ENCODE measurements at places on chromosomes 12 and 14.

- no peak for DNase-seq
These were observed 53.1 kb downstream of the TAOK3 start for GRCh38 chr12:118319627-118320026.

- no peak for DNase-seq
These were observed 219.0 kb downstream of the SPTSSA start for GRCh38 chr14:34243001-34243400.

DNA sequence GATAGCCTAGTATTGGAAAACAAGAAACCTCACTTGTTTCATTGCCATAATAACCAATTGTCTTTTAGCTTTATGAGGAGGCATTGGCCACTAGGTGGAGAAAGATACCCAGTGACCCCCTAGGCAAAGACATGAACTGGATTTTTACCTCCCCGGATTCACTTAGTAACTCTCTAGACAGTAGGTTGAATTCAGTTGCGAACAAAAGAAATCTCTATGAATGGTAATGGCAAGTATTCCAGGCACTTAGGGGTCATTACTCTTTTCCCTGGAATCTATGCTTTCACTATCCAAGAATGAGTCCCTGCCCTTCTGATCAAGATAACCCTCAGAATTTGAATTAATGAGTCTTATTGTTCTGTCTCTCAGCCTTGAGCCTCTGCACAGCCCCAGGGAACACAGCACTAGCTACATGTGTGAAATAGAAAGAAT lies 29.5 kb upstream of the RHOJ start:
- DNase-seq: no peak

GRCh38 chr14:100391724-100392123 lies 68.6 kb downstream of the SLC25A47 start:
- no peak for DNase-seq

DNA sequence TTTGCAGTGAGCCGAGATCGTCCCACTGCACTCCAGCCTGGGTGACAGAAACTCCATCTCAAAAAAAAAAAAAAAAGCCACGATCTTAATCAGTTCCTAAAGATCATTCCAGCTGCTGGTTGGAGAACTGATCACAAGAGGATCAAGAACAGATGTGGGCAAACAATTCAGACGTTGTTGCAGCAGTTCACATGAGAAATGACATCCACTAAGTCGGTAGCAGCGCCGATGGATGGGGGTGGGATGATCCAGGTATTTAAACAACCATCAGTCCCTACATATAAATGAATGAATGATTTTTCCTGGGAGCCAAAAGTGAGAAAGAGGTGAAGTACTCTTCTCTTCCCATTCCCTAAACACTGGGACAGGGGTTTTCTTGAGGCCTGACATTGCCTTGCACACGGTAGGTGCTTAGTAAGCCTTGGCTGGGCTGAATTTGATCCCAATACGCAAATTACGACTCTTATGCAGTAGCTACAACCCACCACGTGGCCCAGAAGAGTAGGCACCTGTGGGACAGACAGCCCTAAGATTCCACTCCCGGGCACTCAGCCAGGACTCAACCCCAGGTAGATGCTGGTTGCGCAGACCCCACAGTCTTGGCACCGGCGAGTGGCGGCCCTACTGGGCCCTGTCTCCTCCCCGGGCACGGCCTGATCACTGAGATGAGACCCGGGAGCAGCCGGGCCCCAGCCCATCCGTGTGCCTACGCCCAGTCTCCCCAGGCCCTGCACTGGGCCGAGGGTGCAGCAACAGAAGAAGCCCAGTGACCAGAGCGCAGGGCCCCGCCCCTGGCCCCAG lies 565 bp downstream of the SPRYD3 start:
- DNase-seq: peak; percentile 52

- DNase-seq: no peak
These were observed 1662.6 kb upstream of the SEL1L start for GRCh38 chr14:83196236-83196635.

DNA sequence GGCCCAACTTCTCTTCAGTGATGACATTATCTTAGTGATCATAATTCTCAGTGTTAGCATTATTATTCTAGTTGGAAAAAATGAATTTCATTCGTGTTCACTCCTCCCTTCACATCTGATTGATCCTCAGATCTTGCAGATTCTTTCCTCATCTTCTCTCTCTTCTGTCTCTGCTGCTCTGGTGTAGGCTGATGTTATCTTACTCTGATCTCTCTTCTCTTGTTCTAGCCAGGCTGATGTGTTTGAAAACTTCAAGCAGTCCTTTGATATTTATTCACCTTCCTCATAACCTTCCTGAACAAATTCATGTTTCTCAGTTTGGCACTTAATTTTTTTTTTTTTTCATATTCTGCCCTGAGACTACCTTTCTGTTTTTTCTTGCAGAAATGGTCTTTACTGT lies 5.6 kb upstream of the TBK1 start:
- no peak for DNase-seq

- no peak for DNase-seq
These were observed 4.3 kb upstream of the HOXC12 start for GRCh38 chr12:53950437-53950773.

DNA sequence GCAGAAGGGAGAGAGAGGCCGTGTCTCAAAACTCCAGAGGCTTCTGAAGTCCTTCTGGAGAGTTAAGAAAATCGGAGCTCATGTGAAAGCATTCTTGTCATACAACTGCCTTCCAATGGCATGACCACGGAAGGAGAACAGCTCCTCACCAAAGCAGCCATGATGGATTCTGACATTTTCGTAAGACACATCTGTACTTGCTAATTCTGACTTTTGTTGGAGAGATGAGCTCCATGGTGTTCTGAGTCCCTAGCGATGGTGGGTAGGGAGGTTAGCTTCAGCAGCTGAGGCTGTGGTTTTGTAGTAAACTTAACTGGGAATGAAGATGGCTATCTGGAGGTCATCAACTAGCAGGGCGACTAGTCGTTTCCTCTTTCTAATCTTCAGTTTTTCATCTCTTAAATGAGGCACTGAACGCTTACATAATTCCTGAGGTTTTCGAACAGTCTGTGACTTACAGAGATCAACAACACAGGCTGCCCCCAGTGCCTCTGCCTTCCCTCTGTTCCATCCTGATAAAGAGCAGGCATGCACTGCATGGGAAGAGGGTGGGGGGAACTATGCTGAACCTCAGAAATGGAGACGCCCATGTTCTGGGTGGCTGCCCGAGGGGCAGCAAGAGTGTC lies 28.6 kb upstream of the DICER1 start:
- DNase-seq: no peak

DNA sequence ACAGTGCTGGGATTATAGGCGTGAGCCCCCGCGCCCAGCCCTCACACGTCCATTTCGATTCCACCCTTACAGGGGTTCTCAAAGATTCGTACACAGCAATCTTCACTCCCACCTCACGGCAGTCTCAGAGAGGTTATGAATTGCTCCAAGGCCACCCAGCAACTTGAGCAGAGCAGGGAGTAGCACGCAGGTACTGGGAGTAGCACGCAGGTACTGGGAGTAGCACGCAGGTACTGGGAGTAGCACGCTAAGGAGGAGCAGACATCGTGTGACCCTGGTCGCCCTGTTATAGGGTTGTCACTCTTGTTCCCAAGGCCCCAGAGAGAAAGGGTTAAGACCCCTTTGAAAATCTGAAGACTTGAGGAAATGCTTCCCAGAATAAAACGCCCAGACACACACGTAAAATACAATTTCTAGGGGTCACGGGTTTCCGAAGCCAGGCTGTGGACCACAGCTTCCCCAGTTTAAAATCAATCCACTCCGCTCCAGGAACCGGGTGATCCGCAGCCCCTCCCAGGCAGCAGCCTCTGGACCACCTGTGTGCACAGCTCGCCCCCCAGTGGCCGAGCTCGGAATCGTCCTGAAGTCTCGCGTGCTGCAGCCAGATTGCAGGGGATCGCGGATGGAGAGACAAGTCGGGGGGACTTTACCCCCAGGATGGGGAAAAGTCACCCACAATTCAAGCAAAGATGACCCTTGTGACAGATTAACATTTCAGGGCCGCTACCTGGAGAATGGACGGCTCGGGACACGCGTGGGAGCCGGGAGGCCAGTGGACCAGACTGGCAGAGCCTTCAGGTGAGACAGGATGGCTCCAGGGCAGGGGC lies 92.0 kb downstream of the SCARB1 start:
- peak; percentile 77 for DNase-seq

- DNase-seq: no peak
These were observed 29.4 kb downstream of the CORO1C start for GRCh38 chr12:108701779-108702441.

- DNase-seq: no peak
These were observed 23.9 kb upstream of the FLVCR2 start for GRCh38 chr14:75554482-75554881.

- DNase-seq: peak; percentile 89
These were observed 21.2 kb upstream of the RNASE4 start for GRCh38 chr14:20662968-20663732.

- DNase-seq: no peak
These were observed 22.5 kb upstream of the C14orf132 start for GRCh38 chr14:96016501-96017160.

- no peak for DNase-seq
These were observed 256.6 kb downstream of the PRKD1 start for GRCh38 chr14:29671034-29671433.

DNA sequence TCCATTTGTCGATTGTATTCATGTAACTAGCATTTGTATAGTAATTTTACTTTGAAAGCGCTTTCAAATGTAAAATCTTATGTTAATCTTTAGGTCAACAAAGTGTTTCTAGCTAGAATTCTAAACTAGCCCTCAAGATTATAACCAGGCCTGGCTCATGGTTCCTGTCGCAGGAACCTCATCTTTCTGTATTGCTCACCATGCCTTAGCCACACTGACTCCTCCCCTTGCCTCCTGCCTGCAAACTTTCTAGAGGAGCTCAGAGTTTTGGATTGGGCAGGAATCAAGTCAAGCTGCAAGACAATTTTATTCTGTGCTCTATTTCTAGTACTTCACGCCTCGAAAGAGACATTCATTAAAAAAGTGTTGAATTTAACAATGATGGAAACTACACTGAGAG lies 99.8 kb downstream of the TGFB3 start:
- DNase-seq: no peak

GRCh38 chr12:4252601-4253000 lies 21.0 kb upstream of the CCND2 start:
- no peak for DNase-seq

Measured in CD4-positive, alpha-beta T cell treated with Interleukin-12 subunit alpha and Interleukin-12 subunit beta, for 1 hour (primary cell).